ENCODE measurements at places on chromosomes 12 and 14.

GRCh38 chr12:65414526-65414925, 136.0 kb downstream of the MSRB3 start:
- no peak for DNase-seq

GRCh38 chr14:27739657-27740156, 1026.9 kb upstream of the FOXG1 start:
- DNase-seq = no peak

DNA sequence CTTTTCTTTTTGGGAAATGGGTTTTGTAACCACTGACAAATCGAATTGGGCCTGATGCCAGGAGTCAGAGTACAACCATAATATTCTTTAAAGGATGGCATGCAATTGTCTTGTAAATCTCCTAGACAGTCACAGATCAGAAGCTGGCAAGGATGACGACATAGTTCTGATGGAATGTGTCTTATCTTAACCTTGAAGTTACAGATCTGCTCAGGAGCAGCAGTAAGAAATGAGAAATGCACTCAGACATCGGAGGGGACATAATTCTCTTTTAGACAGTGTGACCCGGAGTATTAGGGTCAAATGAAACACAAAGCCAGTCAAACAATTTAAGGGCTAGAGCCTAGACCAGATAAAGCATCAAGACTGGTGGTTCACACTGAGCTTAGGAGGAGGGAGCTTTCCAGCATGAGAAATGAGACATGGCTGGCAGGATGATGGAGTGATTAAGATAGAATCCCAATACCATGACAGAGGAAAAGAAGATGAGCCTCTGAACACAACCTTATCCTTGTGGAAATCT, 17.5 kb downstream of the CBX5 start:
- no peak for DNase-seq

GRCh38 chr12:108752387-108752786, 21.1 kb upstream of the CORO1C start:
- DNase-seq = no peak

GRCh38 chr12:105975351-105975750, 163.4 kb downstream of the NUAK1 start:
- no peak for DNase-seq

DNA sequence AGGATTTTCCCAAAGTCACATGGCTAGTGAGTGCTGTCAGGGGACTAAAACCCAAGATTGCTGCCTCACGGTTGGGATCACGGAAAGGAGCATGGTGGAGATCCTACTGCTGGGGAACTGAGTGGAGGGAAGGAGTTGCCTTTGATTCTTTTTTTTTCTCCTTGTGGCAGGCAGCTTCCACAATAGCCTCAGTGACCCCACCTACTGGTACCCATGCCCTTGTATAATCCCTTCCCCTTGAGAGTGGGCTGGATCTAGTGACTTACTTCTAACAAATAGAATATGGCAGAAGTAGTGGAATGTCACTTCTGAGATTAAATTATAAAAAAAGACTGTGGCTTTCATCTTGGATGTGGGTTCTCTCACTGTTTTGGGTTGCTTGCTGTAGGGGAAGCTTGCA, 135.7 kb downstream of the DICER1 start:
- DNase-seq = no peak

DNA sequence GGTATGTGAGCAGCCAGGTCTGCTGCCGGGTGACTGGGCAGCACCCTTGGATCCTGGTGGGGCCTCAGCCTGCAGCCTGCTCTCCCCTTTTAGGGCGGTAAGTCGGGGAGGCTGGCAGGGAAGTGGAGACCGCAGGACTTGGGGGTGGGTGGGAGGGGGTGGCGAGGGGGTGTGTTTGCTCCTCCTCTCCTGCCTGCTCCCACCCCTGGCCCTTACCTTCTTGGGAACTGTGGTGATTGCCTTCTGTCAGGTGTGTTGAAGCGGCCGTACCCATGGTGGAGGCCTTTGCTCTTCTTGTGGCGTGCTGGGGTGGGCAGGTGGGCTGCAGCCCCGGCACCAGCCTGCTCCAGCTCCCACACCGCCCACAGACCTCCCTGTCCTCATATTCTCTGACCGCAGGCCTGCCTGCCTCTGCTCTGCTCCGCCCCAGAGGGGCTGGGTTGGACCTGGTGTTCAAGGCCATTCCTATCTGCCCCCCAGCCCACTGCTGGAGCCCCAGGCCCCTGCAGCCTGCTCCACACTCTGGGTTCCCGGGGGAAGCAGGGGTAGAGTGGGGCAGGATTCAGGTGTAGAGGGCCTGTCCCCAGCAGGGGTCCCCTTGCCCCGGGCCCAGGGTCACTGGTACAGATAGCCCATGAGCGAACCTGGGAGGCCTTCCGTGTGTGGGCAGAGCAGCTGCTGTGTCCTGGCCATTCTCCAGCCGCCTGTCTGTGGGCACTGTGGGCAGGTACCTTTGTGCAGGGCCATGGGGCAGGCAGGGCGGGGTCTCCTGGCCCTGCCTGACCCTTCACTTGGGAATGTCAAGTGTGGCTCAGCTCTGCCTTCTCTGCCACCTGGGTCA, 5.2 kb downstream of the TEDC1 start:
- DNase-seq = no peak

DNA sequence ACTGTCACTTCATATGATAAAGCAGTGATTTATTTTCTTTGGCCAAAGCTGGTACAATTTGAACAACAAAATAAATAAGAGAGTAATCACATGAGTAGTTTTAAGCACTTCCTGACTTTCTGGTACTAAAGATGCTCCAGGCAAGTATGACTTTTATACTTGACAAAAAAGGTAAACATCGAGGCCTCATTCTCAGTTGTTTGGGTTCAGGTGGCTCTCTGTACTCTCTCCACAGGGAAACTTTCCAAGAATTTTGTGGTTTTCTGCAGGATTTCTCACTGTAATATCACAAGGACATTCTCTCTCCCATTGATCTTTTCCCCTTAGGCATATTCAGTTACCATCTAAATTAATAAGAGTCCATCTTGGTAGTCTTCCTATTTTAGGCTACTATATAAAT, 26.6 kb upstream of the KCNC2 start:
- no peak for DNase-seq

GRCh38 chr14:68234101-68234905, 414.7 kb downstream of the RAD51B start:
- DNase-seq = no peak

GRCh38 chr12:64580681-64581080, 29.6 kb upstream of the RASSF3 start:
- DNase-seq = no peak

- DNase-seq = no peak
Measured at GRCh38 chr14:28088125-28088524, 678.5 kb upstream of the FOXG1 start.

GRCh38 chr12:68271346-68271745, 17.9 kb upstream of the IL22 start:
- no peak for DNase-seq

- no peak for DNase-seq
Measured at GRCh38 chr12:68435299-68435637, 103.1 kb upstream of the MDM1 start.
